ENCODE measurements at places on chromosomes 2 and 18.

DNA sequence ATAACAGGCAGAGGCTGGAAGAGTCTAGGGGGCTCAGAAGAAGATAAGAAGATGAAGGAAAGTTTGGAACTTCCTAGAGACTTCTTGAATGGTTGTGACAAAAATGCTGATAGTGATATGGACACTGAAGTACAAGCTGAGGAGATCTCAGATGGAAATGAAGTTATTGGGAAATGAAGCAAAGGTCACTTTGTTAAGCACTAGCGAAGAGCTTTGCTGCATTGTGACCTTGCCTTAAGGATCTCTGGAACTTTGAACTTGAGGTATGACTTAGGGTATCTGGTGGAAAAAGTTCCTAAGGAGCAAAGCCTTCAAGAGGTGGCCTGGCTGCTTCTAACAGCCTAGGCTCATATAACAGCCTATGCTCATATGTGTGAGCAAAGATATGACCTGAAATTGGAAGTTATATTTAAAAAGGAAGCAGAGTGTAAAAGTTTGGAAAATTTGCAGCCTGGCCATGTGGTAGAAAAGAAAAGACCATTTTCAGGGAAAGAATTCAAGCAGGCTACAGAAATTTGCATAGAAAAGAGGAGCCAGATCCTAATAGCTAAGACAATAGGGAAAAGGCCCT is 91.3 kb downstream of the L3MBTL4 start:
- no peak for DNase-seq

GRCh38 chr2:151946899-151947812 is 118.9 kb upstream of the ARL5A start:
- DNase-seq = no peak

DNA sequence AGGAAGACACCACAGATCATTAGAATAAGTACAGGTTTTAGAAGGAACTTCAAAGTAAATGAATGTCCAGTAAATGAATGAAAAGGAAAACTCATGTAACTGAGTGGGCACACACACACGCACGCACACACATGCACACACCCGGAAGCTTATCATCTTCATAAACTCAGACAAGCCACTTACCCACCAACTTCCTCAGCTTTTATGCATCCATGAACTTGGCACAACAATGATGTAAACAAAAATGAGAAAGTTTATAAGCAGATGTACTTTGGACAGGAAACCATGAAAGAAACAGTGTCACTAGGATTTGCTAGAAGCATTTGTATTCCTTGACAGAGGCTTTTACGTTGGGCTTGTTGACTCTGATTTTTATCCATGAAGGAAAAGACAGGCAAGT is 23.2 kb downstream of the RNF152 start:
- DNase-seq = no peak

DNA sequence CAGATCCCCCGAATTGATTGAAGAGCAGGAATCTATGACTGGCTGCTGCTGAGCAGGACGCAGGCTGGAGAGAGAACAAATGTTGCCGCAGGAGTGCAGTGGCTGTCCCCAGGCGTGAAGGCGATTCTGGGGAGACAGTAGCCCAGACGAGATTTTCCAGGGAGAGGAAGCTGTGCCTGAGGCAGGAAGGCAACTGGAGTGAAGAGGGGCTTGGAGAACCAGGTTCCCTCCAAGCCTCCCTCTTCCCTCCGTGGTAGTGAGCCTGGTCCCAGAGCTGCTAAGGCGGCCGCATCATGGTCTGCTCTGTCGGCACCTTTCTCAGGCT is 1.3 kb upstream of the NPPC start:
- no peak for DNase-seq

- DNase-seq = no peak
Measured at GRCh38 chr2:8529706-8530277, 152.1 kb upstream of the ID2 start.

GRCh38 chr2:160493227-160494028 is at the start of gene RBMS1:
Gene RBMS1, minus strand, starts transcription at chr2:160493807. Its CDS starts 444 bp downstream, at chr2:160493363.
- DNase-seq = no peak

DNA sequence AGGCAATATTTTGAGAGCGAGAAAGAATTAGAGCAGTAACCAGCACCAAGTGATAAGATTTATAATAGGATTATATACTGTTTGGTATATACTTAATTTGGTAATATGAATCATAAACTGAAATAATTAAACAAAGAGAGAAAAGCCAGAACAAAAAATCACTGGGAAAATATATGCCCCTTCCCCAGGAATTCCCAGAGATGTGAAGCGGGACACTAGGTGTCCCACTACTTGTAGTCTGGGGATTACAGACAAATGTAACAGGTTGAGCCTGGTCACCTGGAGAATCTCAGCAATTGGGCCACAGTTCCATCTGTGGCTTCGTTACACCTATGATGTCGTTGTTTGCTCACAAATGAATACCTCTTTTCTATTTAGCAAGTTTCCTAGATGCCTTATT is 256.1 kb upstream of the CHAC2 start:
- no peak for DNase-seq

Measured in epithelial cell of prostate (primary cell).